ENCODE measurements at places on chromosomes 12 and 14.
A peak's percentile ranks its signal among the peaks of the same experiment; 100 is the strongest.

DNA sequence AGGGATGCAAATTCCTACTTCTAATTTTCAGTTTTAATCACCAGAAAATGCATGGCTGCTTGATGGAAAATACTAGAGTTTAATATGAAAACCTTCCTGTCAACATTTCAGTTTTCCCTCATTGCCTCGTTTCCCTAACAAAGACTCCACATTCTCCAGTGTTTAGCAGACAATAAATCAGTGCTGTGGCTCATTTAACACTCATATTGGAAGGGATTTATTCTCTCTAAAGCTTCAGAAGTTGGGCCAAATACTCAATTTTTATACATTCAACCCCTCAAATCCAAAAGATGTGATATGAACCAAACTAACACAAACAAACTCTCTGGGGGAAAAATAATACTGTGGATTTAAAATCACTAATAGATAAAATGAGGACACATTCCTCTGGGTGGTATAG, 482.5 kb downstream of the FLRT2 start:
- DNase-seq = no peak

GRCh38 chr14:24066496-24067132, 4.7 kb upstream of the CPNE6 start:
- no peak for DNase-seq

GRCh38 chr12:96368233-96368632, 32.0 kb downstream of the CDK17 start:
- DNase-seq = no peak

- no peak for DNase-seq
Observed at GRCh38 chr14:55073856-55074255, 22.4 kb downstream of the MAPK1IP1L start.

- DNase-seq = no peak
Observed at GRCh38 chr14:43894534-43894933, 612.5 kb downstream of the FSCB start.

DNA sequence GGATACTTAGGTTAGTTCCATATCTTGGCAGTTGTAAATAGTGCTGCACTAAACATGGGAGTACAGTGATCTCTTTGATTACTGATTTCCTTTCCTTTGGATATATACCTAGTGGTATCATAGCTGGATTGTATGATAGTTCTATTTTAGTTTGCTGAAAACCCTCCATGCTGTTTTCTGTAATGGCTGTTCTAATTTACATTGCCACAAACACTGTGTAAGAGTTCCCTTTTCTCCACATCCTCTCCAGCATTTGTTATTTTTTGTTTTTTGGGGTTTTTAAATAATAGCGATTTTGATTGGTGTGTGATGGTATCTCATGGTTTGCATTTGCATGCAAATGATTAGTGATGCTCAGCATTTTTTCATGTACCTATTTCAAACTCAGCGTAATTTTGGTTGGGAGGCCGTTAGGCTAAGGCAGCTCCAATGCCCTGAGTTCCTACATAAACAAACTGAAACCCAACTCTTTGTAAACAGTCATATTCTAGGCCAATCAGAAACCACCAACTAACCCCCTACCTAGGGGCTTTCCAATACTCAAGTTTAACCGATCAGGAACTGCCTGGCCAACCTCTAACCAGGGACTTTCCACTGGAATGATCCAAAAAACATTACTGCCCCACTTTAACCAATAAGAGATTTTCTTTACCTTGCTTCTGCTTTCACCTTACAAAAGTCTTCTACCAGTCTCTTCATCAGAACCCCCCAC, 171.6 kb downstream of the FBXL14 start:
- no peak for DNase-seq

GRCh38 chr12:49582850-49583249, 14.9 kb upstream of the MCRS1 start:
- DNase-seq = no peak

DNA sequence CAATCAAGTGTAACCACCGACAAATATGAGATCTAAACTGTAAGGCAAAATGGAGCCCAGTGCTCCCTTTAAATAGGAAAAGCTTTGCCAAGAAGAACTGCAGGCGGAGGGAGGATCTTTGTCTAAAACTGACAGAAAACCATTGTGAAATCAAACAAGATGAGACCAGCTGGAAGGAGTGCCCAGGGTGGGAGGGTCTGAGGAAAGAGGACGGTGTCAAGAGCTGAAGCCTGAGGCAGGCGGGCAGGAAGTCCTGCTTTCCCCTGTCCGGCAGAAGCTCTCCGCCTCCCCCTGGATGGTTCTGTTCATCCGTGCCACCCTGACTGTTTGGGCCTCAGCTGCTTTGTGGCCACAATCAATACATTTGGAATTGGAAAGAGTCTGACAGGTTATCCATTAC, 37.5 kb downstream of the CDC42BPB start:
- no peak for DNase-seq

- DNase-seq = no peak
Observed at GRCh38 chr14:101472518-101472849, 88.8 kb upstream of the DIO3 start.

DNA sequence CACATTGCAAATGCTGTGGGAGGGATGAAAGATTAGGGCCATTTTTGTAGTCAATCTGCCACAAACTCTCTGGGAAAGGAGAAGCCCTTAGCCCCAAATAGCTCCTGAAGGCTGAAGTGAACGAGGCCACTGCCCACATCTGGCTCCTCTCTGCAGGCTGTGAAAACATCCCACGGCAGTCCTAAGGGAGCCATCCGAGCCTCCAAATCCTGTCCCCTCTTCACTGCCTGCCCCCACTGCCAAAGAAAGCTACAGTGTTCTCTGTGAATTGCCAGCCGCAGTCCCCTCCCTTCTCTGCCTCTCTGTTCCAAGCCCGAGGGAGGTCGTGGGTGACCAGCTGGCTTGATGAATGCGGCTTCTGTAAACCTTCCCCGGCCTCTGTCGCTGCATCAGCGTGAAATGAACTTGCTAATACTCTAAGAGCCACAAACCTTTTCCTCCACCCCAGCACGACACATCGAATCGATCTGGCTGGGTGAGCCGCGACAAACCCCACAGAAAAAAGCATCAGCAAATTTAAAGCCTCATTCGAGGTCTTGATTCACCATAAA, 180.7 kb upstream of the NRXN3 start:
- DNase-seq = no peak

DNA sequence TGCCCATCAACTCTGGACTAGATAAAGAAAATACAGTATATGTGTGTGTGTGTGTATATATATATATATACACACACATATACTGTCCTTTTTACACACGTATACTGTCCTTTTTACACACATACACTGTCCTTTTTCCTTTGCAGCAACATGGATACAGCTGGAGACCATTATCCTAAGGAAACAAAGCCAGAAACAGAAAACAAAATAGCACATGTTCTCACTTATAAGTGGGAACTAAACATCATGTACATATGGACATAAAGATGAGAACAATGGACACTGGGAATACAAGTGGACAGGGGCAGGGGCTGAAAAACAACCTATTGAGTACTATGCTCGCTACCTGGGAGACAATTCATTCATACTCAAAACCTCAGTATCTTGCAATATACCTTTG, 23.7 kb downstream of the VDR start:
- no peak for DNase-seq

DNA sequence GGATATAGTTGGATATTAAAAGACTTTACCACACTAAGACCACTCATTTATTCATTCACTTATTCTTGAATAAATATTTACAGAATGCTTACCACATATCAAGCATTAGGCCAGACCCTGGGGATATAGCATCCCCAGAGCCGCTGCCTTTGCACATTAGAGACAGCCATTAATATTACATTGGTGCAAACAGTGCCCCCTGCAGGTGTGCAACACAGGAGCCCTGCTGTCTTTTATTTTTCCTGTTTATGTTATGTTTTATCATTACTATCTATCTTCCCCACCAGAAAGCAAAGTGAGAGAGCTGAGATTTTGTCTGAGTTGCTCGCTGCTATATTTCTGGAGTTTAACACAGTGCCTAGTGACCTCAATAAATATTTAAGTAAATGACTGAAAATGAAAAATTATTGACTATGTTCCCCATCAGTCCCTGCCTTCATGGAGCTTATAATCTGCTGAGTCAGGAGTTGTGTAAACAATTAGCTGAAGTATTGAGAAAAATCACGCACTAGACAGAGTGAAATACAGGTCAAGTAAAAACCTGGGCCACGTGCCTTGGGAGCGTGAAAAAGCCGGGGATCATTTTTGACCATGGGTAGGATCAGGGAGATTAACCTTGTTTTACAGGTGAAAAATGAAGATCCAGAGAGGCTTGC, 301.6 kb downstream of the PCNX1 start:
- no peak for DNase-seq

- DNase-seq = no peak
Observed at GRCh38 chr14:24818058-24818822, 184.2 kb upstream of the GZMB start.

GRCh38 chr14:102501751-102502315, 7.7 kb downstream of the ANKRD9 start:
- DNase-seq = no peak

- DNase-seq = no peak
Observed at GRCh38 chr12:119695034-119695433, 27.1 kb downstream of the PRKAB1 start.

DNA sequence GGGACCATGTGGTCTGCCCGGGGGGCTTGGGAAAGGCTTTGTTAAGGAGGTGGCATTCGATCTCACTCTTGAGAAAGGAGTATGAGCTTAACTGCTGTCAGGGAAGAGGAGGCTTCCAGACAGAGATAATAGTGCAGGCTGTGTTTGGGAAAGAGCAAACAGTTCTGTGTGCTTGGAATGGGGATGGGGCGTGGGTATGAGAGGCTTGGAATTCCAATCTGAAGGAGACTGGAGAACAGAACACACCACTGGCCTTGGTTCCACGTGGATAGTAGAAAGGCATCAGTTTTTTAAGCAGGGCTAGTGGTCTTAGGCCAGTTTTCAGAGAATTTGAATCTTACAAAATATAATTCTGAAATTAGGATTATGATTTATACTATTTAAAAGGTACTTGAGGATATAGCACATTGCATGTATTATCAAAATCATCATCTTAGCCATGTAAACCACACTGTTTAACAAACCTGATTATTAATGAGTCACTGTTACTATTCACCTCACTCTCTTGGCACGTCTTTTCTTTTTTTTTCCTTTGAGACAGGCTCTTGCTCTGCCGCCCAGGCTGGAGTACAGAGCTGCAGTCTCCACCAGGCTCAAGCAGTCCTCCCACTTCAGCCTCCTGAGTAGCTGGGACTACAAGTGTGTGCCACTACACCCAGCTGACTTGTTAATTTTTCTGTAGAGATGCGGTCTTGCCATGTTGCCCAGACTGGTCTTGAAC, 38.5 kb upstream of the KCNK13 start:
- DNase-seq = no peak

- DNase-seq = no peak
Observed at GRCh38 chr14:53338192-53338591, 185.1 kb upstream of the DDHD1 start.

DNA sequence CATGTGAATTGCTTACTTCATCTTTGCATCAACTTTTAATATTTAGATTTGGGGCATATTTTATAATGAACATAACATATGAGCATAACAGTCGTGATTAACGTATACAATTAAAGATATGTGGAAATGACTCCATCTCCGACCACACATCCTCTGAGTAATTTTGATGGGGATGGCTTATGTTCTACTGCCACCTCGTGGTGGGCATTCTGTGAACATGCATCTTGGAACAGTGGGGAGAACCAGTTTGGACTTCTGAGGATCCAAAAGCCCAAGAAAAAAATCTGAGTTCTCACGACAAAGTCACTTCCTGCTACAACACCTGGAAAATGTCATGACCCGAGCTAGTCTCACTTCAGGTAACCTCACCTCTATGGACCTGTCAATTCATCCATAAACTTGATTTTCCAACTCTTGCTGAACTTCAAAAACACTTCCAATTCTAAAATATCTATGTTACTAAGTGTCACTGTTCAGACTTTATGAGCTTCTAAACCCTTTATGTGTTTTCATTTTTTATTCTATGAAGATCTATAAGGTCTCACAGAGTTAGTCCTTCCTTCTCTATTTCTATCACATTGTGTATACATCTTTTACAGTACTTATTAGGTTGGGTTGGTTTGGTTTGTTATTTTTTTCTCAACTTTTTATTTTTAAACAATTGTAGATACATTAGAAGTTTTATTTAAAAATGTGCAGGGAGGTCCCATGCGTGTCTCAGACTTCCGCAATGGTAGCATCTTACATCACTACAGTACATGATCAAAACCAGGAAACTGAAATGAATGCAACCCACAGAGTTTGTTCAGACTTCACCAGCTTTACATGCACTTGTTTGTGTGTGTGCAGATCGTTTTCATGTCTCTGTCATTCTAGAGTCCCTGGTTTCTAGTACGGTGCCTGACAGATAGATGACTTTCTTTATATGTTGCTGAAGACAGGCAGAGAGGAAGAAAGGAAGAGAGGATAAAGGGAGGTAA, 38.2 kb upstream of the STAB2 start:
- DNase-seq = peak; percentile 36

DNA sequence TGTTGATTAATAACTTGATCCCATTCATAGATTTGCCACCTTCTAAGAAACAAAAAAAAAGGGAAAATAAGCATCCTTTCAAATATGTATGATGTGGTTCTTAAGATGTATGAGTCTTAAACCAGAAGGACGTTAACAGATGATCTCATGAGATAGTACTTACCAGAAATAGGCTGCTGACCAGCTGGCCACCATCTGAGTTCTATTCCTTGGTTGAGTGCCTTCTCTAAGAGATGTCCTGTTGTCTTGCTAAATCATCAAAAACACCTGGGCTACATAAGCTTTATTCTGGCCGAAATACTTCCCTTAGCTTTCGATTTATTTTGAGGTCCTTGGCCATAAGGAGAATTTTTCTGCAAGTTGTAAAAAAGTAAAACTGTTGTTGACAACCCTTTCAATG, 55.6 kb downstream of the GPR65 start:
- no peak for DNase-seq

- no peak for DNase-seq
Observed at GRCh38 chr14:75609606-75610475, 31.4 kb downstream of the FLVCR2 start.

GRCh38 chr12:49048953-49049352, 11.6 kb downstream of the KMT2D start:
- DNase-seq = no peak

DNA sequence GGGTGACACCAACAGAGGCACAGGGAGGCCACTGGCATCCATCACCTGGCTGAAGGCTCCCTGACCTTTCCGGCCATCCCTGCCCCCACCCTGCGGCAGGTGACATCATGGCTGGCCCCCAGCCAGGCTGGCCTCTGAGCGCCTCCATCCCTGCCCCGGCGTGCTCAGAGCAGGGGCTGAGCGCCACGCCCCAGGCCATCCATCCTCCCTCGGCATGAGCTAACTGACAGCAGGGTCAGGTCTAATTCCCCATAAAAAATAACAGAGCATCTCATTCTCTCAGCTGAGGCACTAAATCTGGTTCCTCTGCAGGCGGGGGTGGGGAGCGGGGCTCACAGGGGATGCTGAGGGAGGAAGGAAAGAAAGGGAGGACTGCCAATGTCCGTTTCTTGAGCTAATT, 50.7 kb downstream of the PRIMA1 start:
- no peak for DNase-seq

GRCh38 chr14:50524731-50525515, 7.4 kb downstream of the MAP4K5 start:
- DNase-seq = no peak

All from pulmonary artery endothelial cell (primary cell).